SHP77 treated with DMSO at 0.1 percent for 48 hours (cell line): ENCODE measurements at places on chromosomes 7 and 10.
A peak's percentile ranks its signal among the peaks of the same experiment; 100 is the strongest.

GRCh38 chr7:85412912-85413311 is 226.1 kb upstream of the SEMA3D start:
- DNase-seq = no peak

GRCh38 chr10:93806903-93807302 is 49.2 kb downstream of the LGI1 start:
- no peak for DNase-seq

GRCh38 chr7:137590756-137591305 is 247.3 kb upstream of the PTN start:
- DNase-seq = no peak

GRCh38 chr10:119139464-119140067 is 25.9 kb downstream of the SFXN4 start:
- DNase-seq = no peak

DNA sequence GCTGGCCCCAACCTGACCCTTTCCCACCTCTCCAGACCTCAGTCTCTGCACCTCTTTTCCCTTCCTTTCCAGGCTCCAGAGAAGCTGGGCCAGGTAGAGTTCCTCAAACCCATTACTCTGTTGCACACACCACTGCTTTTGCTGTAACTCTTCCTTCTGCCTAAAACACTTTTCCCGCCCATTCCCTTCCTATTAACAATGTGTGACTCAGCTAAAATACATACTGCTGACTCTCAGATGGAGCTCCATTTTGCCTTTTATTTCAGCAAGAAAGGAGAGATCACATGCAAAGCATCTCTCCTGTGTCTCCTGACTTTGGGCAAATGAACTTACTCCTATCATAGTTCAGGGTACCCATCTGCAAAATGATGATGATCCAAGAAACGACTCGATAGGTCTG is 201.0 kb downstream of the CALN1 start:
- no peak for DNase-seq

GRCh38 chr10:86547296-86547695 is 25.7 kb upstream of the WAPL start:
- DNase-seq = no peak

GRCh38 chr7:23347033-23347681 is 48.0 kb downstream of the MALSU1 start:
- DNase-seq = no peak

GRCh38 chr7:73429215-73429614 is 4.4 kb upstream of the FZD9 start:
- DNase-seq = peak; percentile 51

DNA sequence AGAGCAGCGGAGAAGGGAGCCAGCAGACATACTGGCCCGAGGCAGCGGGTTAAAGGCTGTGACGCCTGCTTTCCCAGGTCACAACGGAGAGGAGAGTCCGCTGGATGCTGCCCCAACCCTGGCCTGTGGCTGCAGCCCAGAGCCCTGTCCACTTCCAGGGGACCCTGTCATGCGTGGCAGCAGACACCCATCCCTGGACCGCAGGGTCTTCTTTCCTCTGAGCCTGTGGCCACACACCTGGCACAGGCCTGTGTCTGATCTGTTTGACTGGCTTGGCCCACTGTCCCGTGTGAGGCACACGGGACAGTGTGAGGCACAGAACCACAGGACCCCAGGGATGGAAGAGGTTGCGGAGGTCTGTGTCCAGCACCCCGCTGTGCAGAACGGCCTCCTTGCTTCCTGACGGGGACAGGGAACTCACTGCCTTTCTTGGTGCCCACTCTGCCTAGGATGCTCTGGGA is 42.4 kb downstream of the INSIG1 start:
- DNase-seq = no peak

DNA sequence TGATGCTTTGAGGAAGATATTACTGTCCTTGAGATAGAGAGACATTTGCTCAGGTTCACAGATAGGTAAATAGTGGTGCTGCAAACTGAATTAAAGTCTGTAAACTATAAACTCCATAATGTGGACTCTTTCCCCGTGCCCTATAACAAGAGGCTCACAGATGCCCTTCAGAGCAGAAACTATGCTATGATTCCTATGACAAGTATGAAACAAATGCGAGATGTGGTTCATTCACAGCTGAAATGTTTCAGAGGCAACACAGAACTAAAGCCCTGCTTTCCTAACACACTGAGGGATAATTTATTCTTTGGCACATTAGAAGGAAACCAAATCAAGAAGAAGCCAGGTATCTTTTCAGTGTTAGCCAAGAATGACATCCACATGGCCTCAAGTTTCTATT is 13.4 kb downstream of the CHUK start:
- no peak for DNase-seq

- no peak for DNase-seq
These were observed 137.0 kb downstream of the CD36 start for GRCh38 chr7:80775482-80775881.

GRCh38 chr7:121275204-121275603 is 53.6 kb upstream of the WNT16 start:
- peak; percentile 24 for DNase-seq

DNA sequence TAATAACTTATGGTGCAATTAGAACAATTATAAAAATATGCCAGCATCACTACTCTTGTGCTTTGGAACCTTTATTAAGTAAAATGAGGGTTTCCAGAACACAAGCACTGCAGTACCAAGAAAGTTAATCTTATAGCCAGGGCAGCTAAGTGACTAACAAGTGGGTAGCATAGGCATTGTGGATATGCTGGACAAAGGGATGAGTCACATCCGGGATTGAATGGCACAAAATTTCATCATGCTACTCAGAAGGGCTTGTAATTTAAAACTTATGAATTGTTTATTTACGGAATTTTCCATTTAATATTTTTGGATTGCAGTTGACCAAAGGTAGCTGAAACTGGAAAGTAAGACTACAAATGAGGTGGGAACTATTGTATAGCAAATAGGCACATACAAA is 250.6 kb downstream of the C7orf25 start:
- no peak for DNase-seq
